ENCODE measurements at places on chromosomes 16 and 17.

GRCh38 chr16:86663685-86664521 lies 85.6 kb downstream of the FOXL1 start:
- DNase-seq: no peak

- DNase-seq: no peak
These were observed 26.9 kb upstream of the SPATA32 start for GRCh38 chr17:45288825-45289224.

GRCh38 chr17:58200024-58200633 lies 7.6 kb downstream of the EPX start:
- peak; percentile 21 for DNase-seq

DNA sequence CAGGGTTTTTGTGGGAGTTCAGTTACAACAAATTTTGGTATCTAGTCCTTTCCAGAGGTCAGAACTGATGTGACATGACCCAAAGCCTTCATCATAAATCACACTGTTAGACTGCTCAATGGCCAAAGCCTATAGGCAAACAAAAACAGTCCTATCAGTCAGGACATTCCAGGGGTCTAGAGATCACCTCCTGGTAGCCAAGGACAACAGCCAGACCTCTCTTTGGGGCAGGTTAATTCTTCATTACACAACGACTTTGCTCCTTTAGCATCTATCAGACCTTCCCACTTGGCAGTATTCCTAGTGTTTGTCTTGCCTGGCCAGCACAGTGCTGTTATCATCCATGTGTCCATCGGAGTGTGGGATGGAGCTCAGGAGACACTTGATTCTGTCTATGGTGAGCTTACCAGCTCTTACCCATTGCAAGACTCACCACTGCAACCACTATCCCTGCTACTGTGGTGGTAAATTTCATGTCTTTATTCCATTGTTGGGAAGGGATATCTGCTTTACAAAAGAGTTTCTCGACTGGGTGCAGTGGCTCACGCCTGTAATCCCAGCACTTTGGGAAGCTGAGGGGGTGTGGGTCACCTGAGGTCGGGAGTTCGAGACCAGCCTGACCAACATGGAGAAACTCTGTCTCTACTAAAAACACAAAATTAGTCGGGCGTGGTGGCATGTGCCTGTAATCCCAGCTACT lies 95.5 kb upstream of the DHX40 start:
- no peak for DNase-seq

DNA sequence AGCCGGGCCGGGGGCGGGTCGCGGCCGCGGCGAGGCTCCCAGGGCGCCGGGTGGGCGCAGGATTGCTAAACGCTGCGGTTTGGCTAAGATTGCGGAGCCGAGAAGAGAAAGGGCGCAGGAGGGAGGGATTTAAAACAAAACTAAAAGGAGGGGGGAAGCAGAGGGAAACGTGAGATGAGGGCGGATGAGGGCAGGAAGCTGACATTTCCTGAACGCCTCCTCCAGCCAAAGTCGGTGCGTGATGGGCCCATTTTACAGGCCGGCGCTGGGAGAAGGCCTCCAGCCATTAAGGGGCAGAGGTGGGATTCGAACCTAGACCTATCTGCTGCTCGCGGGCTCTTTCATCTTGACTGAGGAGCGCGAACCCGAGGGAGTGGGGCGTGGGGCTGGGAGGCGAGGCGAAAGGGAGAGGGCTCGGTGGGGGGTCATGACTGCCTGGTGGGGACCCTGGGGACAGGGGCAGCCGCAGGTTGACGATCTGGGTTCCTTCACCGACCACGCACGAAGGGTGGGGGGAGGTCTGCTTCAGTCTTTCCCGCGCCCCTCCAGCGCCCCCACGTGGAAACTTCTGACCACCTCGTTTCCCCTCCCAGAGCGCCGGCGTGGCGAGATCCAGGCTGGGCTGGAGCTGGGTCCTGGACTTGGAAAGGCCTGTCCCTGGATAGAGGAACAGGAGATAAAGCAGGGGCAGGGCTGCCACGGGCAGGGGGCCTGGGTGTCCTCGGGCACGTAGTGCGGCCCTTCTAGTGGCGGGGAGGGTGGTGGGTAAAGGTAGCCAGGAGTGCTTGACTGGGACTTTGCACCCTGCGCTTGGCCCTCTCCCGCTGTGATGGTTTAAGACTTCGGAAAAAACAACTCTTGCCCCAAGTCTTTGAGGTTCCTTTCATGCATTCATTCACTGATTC lies 3.8 kb upstream of the TAC4 start:
- DNase-seq: peak; percentile 59
